Endodermal cell (in vitro differentiated cells): ENCODE measurements at places on chromosomes 6 and 20. TPM values are rescaled to one million over a fixed set of nuclear protein-coding genes. Genes with fewer than 3 reads are reported as not detected.

Gene KHDC3L
- total RNA-seq, result not detected in 3 replicates

Gene MUCL3
- total RNA-seq, result 0.18 to 0.25 TPM in 2 of 3 replicates, not detected in the other

Gene MAS1
- total RNA-seq, result 0.04 TPM in 1 of 3 replicates, not detected in the others

Gene TP53TG5
- 2.0 to 6.5 TPM (median 2.4 TPM) in 3 replicates for total RNA-seq

Gene SCRT2
- not detected in 2 replicates for total RNA-seq

Gene LGSN
- 0.37 TPM in 1 of 2 replicates, not detected in the other for total RNA-seq

Gene MRPS18B
- total RNA-seq, result 39.7 and 40.2 TPM in 2 replicates

Gene SPINT4
- not detected in 2 replicates for total RNA-seq

Gene ENPP4
- 7.2 to 8.7 TPM (median 8.1 TPM) in 3 replicates for total RNA-seq

Gene ID1
- 401 and 447 TPM in 2 replicates for total RNA-seq

Gene LY86
- not detected in 3 replicates for total RNA-seq

Gene MAD2L1BP
- 32.7 and 36.6 TPM in 2 replicates for total RNA-seq

Gene ID4
- total RNA-seq, result 9.9 to 39.5 TPM (median 38.5 TPM) in 3 replicates

Gene BEND3
- total RNA-seq, result 28.4 and 28.6 TPM in 2 replicates
